GM13976 (cell line): ENCODE measurements at places on chromosomes 4 and X.

DNA sequence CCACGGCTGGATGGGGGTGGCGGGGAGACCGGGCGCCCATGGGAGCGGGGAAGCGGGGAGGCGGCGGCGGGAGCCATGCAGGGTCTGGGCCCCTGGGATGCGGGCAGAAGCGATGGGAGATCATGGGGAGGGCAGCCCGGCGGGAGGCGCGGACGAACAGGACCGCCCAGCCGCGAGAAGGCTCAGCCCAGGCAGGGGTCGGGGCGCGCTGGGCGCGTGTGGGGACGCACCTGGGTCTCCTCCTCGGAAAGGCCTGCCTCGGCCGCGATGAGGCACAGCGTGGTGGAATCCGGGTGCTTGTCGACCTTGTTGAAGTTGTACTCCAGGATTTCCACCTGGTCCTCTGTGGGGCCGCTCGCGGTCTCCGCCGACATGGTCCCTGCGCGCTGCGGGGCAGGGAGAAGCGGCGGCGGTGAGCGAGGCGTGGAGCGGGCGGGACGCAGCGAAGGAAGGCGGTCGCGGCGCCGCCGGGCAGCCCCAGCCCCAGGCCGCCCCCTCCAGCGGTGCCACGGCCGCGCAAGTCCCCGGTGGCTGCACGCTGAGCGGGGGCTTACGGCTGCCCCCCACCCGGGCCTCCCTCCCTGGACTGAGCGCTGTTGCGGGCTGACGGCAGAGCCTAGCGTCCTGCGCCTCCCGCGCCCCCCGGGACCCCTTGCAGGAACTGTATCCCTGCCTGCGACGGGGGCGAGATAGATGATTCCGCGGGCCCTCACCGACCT lies 25.3 kb downstream of the HOPX start:
- DNase-seq = peak; percentile 54

DNA sequence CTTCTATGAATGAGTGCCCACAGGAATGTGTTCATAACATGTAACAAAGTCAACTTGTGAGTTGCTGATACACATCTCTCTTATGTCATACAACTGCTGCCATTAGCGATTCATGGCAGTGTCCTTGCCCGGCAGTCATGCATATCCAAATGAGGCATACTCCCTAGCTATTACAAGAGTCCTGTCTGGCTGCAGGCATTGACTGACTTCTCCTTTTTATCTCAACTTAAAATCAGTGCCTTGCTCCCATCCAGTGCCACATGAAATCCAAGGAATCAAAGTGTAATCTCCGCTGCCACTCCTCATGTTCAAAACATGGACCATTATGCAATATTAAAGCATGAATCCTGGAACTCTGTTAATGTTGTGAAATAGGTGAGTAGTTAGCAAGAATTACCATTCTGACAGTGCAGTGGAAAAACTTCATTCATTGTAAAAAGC lies 348.9 kb upstream of the FTHL17 start:
- no peak for DNase-seq

GRCh38 chr4:86483773-86484172 lies 110.3 kb upstream of the PTPN13 start:
- DNase-seq = no peak

DNA sequence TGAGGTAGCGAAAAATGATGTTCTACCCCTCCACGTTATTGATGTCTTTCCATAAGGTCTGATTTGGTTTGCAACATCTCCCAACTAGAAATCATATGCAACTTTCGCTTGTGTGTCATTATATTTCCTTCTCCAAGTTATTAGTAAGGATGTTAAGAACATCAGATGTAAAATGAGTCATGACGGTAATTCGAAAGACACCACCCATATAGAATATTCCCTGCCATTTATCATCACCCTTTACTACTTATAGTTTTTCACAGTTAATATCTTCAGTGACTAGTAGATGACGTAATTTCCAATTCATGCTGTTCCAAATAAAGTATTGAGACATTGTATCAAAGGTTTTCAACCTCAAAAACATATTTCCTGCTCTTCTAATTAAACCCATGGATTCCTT lies 146.7 kb upstream of the MAP3K15 start:
- DNase-seq = no peak

DNA sequence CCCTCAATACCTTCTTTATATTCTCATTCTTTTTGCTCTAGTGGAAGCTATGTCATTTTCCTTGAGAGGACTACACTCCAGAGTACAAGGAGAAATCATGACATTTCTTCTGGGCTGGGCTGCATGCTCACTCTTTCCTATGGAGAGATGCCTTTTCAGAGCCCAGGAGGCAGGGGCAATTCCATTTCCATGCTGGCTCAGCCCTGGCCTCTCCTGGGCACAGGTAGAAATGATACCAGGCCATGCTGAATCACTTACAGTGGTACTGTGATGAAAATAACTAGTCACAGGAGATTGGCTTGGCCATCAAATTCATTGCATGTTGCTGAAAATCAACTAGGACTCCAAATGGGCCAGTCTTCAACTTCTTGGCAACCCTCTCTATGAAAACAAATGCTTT lies 34.0 kb upstream of the PPARGC1A start:
- DNase-seq = no peak

GRCh38 chr4:187071946-187072600 lies 348.4 kb upstream of the FAT1 start:
- no peak for DNase-seq
